Effector memory CD4-positive, alpha-beta T cell (primary cell): ENCODE measurements at places on chromosomes 6 and 20.

DNA sequence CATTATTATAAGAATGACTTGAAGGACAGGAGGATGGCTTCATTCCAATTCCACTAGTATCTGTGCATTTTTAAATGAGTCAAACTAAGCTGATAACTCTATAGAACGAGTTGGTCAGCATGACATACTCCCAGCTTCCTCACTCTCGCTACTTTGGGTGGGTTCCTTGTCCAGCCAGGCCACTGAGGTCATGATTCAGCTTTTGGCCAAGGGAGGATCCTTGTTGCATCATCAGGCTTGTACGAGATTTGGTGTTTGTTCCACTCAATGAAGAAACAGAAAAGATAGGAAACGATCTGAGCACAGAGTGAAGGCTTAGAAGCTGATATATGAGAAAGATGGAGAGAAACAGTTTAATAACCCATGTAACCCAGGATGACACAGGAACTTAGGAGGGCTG is 19.8 kb downstream of the NEDD9 start:
- no peak for DNase-seq

GRCh38 chr6:133358574-133359150 is 117.5 kb downstream of the EYA4 start:
- no peak for DNase-seq

- no peak for DNase-seq
These were observed 53.3 kb downstream of the SOD2 start for GRCh38 chr6:159639721-159640120.

GRCh38 chr20:62567246-62568044 is 74.9 kb upstream of the SLCO4A1 start:
- DNase-seq, result no peak

GRCh38 chr6:86715676-86716075 is 221.7 kb upstream of the HTR1E start:
- no peak for DNase-seq

DNA sequence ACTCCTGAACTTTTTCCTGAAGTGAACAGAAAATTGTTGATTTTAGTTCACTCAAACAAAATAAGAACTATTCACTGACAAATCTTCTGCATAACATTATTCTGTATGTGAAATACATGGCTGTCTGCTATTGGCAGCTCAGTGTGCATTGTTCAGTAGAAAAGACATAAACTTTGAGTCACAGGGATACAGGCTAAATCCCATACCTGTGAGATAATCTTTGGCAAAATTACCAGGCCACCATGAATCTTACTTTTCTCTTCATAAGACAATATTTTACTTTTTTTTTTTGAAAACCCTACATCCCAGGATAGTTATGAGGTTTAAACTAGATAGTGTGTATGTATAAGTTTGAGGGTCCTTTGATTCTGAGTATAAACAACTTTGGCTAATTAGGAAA is 224.8 kb downstream of the GRM1 start:
- DNase-seq, result no peak

GRCh38 chr20:9200620-9201019 is 131.7 kb downstream of the PLCB4 start:
- DNase-seq, result no peak

DNA sequence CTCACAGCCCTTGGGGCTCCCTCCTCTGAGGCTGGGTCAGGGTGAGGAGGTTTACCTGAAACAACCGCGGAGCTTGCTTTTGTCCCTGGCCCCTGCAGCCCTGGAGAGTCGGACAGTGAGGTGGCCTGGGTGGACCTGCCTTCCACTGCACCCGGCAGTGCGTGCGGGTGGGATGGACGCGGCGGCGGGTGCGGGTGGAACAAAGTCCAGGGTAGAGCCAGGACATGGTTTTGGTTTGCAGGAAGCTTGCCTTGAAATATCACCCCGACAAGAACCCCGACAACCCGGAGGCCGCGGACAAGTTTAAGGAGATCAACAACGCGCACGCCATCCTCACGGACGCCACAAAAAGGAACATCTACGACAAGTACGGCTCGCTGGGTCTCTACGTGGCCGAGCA is 27.1 kb downstream of the UCKL1 start:
- DNase-seq, result no peak

DNA sequence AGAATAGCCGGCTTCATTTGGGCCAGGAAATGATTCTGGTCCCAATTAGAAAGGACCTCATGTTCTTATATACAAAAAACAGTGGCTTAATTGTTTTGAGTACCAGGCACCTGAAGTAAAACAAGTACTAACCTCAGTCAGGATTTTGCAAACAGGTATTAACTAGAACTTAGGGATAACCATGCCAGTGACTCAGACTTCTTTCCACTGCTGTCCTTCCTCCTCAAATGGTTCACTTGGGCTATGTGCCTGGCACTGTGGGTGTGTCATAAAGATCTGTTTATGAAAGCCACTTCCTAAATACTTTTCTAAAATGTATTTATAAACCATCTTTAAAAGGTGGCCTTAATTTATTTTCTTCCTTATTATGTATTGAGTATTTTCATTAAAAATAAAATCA is 10.7 kb downstream of the CLDN20 start:
- DNase-seq, result no peak
